ENCODE measurements at places on chromosomes 2 and 18.

DNA sequence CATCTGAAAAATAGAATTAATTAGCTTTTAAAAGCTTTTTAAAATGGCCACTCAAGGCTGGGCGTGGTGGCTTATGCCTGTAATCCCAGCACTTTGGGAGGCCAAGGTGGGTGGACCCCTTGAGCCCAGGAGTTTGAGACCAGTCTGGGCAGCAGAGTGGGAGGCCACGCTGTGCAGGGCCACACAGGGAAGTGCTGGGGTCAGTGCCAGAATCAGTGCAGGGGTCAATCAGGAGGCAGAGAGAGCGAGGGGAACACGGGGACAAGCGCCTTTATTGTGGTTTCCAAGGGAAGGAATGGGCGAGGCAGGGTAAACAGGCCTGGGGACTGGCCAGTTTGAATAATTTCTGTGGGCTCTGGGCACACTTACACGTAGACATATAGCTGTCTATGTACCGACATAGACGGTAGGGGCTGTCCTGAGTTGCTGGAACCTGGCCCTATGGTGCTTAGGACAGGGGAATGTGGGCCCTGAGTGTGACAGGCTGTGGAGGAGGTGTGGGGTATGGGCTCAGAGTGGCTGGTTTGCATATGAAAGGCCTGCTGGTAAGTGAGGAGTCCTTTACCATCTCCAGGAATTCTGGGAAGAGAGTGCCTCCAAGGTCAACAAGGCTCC, 42.9 kb downstream of the DYSF start:
- DNase-seq, result no peak

DNA sequence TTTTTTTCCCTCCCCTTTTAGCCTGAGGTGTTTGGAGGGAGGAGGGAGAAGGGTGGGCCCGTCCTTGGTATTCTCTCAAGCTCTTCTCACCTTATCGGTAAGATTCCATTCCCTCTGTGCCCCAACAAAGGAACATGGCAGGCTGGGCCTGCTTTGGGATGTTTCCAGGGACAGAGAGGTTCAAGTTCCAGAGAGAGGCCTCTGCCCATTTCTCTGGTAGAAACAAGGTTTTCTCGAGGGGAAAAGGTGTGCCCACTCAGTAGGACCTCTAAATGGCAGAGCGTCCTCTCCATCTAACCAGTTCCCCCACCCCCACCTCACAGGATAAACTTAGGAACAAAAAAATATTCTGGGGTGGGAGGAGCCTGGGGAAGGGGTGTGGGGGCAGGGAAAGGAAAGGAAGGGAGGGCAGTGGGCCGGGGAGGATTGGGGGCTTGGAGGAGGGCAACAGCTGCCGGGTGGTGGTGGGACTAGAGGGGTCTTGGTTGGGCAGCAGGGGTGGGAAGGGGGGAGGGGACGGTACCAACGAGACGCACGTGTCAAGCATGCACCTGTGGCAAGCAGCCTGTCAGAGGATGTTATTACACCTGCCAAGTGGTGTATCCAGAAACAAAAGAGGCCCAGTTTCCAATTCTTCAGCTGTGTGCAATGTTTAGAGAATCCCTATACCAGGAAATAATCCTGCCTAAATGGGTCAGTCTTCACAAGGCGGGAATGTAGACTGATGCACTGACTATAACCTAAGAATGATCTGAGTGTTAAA, 2.1 kb downstream of the PCBP1 start:
- DNase-seq, result no peak

DNA sequence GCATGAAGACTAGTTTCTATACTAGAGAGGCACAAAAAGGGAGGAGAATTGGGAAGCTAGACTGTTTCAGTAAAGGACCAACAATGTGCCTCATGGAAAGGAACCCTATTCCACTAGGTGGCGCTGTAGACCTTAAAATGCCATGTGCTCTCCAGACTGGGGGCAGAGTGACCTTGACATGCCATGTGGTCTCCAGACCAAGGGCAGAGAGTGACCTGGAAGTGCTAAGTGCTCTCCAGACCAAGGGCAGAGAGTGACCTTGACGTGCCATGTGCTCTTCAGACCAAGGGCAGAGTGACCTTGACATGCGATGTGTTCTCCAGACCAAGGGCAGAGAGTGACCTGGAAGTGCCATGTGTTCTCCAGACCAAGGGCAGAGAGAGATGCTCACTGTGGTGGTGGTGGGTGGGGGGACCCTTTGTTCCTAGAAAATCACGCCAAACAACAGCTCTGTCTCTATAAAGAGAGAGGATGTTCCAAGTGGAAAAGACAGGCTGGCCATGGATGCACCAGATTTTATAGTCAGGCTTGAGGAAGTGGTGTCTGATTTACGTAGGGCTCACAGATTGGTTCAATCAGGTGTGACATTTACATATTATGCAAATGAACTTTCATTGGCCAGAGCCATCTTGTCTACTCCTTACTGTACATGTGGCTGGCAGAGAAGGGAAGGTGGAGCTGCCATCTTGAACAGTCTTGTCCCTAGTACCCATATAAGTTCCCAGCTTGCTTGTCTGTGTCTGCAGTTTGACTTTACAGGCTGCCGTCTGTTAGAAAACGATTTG, 344.0 kb upstream of the DDX18 start:
- DNase-seq, result no peak

DNA sequence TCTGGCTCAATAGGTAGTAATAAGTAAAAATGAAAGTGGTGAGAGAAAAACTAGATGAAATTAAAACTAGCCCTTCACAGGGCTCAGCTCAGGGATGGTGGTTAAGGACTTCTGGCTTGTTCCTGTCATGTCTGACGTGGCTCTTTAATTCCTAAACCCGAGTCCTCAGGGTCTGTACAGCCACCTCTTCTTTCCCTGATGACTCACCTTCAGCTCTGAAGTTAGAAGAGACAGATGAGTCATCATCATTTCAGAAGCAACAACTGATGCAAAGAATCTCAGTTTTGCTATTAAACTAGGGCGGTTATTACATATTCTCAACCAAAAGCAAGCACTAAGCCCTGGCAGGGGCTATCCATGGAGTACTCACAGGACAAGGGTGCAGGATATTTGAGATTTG, 24.0 kb upstream of the ITGB6 start:
- no peak for DNase-seq

DNA sequence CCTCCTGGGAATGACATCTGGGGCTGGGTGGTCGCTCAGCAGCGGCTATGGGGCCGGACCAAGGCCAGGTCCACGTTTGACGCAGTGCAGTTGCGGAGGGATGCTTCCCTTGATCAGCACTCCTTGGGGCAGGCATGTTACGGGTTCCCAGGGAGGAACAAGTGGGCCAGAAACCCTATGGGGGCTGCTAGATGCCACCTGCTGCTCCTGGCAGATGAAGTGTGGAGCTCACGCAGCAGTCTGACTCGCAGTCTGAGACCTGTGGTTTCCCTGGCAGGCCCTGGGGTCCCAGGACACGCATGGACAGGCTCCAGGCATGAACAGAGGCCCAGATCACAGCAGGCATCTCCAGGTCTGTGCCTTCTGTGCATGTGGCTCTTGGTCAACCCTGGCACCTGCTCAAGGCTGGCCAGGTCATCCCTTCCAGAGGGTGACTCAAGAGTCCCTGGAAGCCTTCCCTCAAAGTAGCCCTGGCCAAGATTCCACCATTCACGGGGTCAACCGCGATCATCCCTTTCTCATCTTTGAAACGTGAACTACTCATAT, 20.0 kb downstream of the KCNF1 start:
- DNase-seq, result no peak
